ENCODE measurements at places on chromosomes 11 and 22.

GRCh38 chr22:23910496-23911190, 16.5 kb downstream of the MIF start:
- DNase-seq = no peak

- no peak for DNase-seq
Measured at GRCh38 chr11:69657911-69658625, 17.1 kb downstream of the LTO1 start.

- DNase-seq = no peak
Measured at GRCh38 chr22:24137595-24137994, 43.7 kb upstream of the SUSD2 start.

DNA sequence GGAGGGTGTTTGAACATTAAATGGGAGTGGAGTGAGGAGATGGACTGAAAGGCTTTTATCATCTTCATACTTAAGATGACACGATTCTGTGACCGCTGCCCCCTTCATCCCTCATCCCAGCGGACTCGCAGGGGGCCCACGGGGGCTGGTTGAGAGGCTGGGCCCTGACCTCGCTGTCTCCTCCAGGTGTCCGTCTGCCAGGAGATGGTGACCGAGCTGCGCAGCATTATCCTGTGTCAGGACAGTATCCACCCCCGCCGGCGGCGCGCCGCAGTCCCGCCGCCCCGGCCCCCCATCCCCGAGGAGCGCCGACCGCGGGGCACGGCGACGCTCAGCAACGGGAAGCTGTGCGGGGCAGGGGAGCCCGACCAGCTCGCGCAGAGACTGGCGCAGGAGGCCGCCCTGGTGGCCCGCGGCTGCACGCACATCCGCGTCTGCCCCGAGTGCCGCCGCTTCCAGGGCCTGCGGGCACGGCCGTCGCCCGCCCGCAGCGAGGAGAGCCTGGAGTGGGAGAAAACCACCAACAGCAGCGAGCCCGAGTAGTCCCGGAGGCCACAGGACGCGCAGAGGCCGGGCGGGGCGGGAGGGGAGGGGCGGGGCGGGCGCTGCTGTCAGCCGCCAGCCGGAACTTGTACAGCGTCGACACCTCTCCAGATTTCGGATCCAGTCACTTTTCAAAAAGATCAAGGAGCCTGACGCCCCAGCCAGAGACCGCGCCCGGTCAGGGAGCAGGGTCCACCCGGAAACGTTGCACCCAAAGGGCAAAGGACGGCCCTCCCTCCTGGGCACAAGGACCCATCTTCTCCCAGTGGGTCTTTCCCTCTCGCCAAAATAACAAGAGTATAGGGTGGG, 38.0 kb upstream of the TBCEL start:
- peak; percentile 2 for DNase-seq

GRCh38 chr11:34621876-34622275, 983 bp downstream of the EHF start:
- DNase-seq = no peak

GRCh38 chr22:26974914-26975803, 317.8 kb downstream of the MIAT start:
- no peak for DNase-seq

GRCh38 chr11:33376331-33377310, 119.4 kb downstream of the HIPK3 start:
- no peak for DNase-seq

- no peak for DNase-seq
Measured at GRCh38 chr11:126646701-126647557, 291.4 kb downstream of the ST3GAL4 start.

GRCh38 chr11:21896216-21896615, 296.7 kb upstream of the ANO5 start:
- no peak for DNase-seq

- DNase-seq = no peak
Measured at GRCh38 chr22:49218142-49218541, 609.5 kb downstream of the BRD1 start.

DNA sequence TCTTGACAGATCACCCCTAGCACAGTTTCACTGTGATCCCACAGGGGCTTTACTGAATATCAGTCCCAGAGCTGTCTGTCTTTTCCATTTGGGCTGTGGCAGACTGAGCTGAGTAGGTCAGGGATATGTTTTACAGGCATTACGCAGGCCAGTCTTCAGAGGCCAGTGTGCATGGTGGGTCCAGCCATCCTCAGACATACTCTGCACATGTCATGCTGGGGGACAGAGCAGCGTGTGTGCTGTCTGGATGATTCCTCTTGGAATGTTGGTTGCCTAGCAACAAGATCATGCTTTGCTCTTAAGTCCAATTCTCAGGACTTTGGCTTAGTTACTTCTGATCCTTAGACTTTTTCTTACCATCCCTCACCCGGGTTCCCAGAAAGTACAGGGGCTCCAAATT, 736.5 kb downstream of the DLG2 start:
- DNase-seq = no peak

GRCh38 chr11:932435-932834, 6.8 kb downstream of the AP2A2 start:
- DNase-seq = no peak

DNA sequence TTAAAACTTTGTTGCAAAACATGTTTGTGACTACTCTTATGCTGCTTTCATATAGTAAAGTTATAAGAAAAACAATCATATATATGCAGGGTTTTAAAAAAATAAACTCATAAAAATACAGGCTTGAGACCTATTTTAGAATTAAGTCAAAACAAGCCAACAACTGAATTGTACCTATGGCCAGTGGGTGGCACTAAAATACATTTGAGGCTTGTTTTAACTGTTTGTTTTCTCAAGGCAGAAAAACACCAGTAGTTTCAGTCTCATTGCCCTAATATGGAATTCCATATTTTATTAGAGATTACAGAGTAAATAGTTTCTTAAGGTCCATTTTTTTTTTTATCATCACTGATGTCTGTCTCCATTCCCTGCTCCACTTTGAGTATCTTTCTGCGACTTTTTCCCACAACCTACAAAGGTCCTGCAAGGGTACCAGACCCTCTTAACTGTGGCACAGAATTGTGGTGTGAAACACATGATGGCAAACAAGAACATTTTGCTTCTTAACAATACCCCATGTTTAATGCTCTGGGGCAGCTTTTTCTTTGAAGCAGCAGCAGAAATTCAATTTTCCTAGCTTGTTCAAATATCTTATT, 8.5 kb upstream of the CCDC89 start:
- no peak for DNase-seq

- no peak for DNase-seq
Measured at GRCh38 chr11:75422248-75423231, 10.5 kb downstream of the KLHL35 start.

GRCh38 chr11:109818290-109818689, 274.9 kb upstream of the ZC3H12C start:
- DNase-seq = no peak

GRCh38 chr11:69199583-69200315, 44.0 kb downstream of the SMIM38 start:
- DNase-seq = no peak

GRCh38 chr11:117426941-117427340, 99.3 kb downstream of the CEP164 start:
- DNase-seq = no peak

GRCh38 chr11:19874266-19874665, 161.6 kb downstream of the NAV2 start:
- no peak for DNase-seq

DNA sequence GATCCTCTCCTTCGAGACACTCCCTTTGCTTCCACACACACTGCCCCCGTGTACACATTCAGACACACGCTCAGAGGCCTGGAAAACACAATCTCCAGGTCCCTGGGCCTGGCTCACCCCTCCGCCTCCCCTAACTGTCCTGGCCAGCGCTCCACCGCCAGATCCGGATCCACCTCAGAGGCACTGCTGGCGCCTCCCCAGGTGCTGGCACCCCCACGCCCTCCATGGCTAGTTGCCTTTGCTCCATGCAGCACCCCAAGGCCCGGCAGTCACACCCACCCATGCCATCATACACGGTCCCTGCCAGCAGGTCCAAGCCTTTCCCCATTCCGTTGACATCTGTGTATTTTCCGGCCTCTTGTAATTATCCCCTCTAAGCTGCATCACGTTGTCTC, 11.1 kb downstream of the SPTBN2 start:
- DNase-seq = no peak

DNA sequence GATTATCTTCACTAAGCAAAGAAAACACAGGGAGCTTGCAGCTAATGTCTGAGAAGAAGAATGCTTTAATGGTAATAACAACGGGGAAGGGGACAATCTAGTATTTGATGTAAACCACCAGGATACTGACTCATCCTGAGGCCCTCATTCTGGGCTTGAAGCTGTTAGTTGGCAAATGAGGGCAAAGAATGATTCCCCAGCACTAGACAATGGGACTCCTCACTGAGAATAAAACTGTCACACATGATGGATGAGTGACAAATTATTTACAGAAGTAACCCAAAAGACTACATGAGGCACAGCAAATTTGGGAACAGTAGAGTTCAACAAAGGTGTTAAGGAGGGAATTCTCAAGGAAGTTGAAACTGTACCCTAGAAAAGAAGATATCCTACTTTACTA, 76.3 kb downstream of the FAM168A start:
- DNase-seq = no peak

- DNase-seq = no peak
Measured at GRCh38 chr11:100203789-100204188, 483.3 kb upstream of the ARHGAP42 start.

- no peak for DNase-seq
Measured at GRCh38 chr11:1157645-1158591, at the start of gene MUC5AC. TSS of gene MUC5AC (plus strand) at chr11:1157953. CDS start at chr11:1158000, 47 bp downstream.

- no peak for DNase-seq
Measured at GRCh38 chr11:57476757-57477506, 16.6 kb downstream of the RTN4RL2 start.

DNA sequence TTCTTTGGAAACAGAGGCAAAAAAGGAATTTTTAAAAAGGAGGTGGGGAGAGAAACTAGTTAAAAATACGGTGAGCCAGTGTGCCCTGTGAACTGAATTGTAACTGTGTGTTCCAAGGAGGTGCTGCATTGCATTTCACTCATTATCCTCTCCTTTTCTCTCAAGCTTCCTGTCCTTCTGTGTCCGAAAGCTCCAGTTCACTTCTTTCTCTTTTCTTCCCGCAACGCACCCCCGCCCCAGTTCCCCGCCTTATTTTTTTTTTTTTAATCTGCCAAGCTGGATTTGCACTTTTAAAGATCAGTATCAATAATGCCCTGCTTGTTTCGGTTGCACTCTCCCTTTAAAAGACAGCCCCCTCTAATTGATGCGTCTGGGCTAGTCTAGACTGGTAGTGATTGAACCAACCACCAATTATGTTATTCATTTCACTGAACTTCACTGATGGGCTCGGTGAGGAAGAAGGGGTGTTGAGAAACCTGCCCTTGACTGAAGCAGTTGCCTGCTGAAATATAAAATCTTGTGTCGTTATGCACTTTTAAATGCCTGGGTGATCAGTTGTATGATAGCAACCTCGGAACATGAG, 18.5 kb downstream of the BLID start:
- DNase-seq = peak; percentile 57

DNA sequence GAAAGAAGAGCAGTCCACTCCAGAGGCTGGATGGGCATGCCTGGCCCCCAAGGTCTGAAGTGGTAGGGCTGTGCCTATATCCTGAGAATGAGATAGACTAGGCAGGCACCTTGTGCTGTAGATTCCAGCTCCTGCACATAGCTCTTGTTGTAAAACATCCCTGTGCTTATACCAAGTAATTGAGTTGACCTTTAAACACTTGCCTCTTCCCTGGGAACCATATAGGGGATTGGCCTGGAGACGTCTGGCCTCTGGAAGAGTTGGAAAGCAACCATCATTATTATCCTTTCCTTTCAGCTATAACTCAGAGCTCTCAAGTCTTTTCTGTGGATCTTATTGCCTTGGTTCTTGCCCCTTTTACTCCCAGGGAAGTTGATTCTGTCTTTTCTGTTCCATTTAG, 15.1 kb downstream of the LIMK2 start:
- no peak for DNase-seq

GRCh38 chr11:45264839-45265515, 21.2 kb downstream of the SYT13 start:
- DNase-seq = no peak

DNA sequence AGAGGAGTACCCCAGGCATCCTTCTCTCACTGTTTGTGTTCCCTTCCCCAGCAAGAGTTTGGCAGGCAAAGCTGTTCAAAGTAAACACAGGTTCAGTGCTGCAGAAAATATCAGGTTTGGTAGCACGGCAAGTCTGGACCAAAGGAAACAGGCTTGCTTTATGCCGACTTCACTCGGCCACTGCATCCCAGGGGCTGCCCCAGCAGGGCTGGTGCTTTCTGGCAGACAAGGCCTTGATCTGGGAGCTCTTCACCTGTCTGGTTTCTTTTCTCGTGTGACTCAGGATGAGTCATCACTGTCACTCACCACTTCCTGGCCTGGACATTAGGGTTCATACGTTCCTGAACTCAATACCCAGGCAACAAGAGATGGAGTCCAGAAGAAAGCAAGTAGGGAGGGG, 52.6 kb upstream of the NAV2 start:
- DNase-seq = no peak

DNA sequence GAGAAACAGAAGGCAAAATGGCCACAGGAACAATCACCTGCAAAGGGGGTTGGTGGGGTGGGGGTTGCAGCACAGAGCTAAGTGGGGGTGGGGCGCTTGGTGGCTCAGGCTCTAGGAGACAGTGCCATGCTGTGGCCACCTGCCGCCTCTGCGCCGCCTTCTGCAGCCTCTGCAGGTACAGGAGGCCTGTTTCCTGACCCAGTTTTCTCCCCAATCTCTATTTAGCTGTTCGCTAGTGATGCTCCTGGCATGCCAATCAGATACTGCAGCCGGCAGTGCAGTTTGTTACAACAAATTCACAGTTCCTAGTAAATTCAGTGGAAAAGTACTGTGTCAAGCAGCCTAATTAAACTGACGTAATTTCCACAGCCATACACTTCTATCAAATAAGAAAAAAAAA, 106.4 kb downstream of the SERGEF start:
- no peak for DNase-seq

DNA sequence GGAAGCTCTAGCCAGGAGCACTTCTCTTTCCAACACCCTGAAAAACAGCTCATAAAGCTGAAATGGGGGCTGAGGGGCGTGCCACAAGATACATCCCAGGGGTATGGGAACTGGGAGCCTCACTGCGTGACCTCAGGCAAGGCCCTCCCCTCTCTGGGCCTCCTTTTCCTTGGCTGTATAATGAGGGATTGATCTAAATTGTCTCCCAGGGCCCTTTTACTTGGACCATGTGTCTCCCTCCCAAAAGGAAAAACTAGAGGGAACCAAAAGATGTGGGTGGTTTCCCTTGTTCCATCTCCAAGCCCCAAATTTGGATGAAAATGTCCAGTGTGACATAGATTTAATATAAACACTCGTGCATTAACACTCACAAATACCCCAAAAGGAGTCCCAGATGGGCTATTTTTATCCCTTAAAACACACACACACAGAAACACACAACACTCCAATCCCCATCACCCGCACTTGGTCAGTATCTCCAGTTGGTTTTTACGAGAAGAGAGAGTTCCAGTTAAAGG, 25.9 kb upstream of the SMTN start:
- peak; percentile 87 for DNase-seq

DNA sequence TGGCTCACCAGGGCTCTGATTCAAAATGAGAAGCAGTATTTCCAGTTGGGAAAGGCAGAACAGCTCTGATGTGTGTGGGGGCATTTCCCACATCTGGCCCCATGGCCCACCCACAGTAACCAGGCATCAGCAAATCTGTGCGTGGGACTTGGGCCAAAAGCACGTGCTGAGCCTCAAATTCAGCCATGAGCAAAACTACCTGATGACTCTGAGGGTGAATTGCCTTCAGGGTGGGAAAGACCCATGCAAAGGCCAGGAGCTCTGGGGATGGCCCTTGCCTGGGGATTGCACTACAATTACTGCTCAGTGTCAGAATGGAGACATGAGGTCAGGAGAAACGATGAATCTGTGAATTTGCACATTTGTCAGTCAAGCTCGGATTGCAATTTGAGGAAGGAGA, 20.9 kb downstream of the TP53AIP1 start:
- DNase-seq = no peak

GRCh38 chr11:7480113-7480512, 5.2 kb upstream of the OLFML1 start:
- DNase-seq = no peak

Measured in skin of body (tissue), 3 donors.